ENCODE measurements at places on chromosomes 6 and 20.

DNA sequence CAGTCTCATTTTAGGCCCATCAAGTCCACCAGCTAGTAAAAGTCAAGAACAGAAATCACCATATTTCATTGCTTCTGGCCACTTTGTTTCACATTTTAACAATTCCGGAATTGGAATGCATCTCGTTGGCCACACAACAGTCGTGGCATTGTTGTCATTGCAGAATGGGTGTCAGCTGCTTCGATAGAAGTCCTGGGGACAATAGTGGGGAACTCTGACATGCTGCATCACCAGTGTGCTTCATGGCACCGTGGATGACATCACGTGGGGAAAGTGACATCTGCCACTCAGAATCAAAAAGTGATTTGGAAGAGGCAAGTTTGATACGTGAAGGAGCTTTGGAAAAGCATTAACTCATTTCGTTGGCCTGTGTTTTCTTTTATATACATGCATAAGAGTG is 43.8 kb upstream of the XRN2 start:
- DNase-seq = no peak

- no peak for DNase-seq
Observed at GRCh38 chr20:57051096-57051495, 215.3 kb downstream of the BMP7 start.

- no peak for DNase-seq
Observed at GRCh38 chr6:112786801-112787200, 439.7 kb downstream of the RFPL4B start.

- DNase-seq = peak; percentile 75
Observed at GRCh38 chr6:43143235-43144128, 27.6 kb upstream of the SRF start.

DNA sequence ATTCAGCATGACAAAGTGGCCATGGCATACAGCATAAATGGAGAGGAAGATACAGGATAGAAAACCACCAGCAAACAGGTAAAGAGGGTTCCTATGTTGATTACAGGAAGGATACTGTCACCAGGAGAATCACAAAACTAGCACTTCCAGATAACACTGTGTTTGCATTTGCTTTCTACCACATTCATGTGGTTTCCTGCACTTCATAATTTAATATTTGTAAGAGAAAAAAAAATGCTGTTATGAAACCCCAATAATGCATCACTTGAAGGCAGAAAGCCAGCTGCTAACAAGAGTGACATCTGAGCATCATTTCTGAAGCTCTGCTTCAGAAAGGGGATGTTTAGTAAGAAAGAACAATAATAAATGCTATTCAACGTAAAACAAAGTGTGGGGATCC is 106.6 kb downstream of the ATXN1 start:
- DNase-seq = no peak

- no peak for DNase-seq
Observed at GRCh38 chr6:22236626-22237414, 60.0 kb downstream of the PRL start.

GRCh38 chr6:17388365-17388764 is 5.0 kb upstream of the CAP2 start:
- no peak for DNase-seq

GRCh38 chr6:138522611-138523010 is 23.3 kb upstream of the NHSL1 start:
- DNase-seq = no peak

DNA sequence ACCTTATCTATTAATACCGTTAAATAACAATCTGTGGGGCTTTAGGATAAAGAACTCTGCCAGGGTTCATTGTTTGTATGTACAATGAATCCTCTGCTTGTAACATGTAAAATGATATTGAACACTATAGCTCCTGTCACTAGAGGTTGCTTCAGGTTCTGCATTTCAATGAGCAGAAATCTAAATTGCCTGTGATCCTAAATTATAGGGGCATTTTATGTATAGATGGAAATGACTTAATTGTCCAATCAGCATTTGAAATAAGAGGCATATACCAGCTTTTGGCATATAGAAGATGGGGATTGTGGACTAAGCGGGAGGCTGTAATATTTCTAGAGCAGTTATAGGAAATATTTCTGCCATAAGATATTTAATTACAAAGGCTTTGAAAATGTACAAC is 2.0 kb downstream of the NCOA3 start:
- DNase-seq = no peak

DNA sequence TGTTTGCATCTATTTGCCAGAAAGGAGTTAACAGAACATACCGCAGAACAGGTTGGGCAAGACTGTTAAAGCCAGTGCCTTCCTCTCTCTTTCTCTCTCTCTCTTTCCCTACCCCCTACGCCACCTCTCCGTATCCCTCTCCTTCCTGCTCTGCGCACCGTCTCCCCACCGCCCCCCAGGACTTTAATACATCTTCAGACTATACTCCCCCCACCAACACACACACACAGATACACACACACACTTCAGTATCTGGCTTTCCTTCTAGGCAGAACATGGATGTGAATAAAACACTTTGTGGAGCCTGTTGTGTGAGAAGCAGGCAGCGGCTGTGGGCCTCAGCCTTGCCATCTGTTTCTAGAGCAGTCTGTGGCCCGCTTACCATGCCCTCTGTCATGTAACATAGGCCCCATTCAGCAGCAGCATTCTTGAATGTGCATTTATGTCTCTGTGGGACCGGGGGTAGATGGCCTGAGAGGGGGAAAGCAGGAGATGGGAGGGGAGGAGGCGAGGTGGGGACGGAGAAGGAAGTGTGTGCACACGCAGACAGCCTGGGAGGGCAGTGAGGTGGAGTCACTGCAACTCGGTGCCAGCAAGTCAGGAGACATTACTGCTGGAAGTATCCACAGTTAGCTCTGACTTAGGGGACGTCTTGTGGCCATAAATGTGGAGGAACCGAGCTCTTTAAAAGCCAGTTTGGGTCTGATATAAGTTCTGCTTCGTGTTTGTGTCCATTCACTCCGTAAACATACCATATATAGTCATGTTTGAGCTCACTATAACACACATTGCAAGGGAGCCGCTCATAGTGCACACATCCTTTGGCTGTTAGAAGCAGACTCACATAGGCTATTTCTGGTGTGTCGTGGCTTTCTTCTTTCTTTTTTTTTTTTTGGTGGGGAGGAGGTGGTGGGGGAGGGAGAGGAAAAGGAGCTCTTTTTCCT is 38.4 kb downstream of the RREB1 start:
- peak; percentile 65 for DNase-seq

GRCh38 chr6:138757136-138757535 is 16.4 kb upstream of the CCDC28A start:
- no peak for DNase-seq

DNA sequence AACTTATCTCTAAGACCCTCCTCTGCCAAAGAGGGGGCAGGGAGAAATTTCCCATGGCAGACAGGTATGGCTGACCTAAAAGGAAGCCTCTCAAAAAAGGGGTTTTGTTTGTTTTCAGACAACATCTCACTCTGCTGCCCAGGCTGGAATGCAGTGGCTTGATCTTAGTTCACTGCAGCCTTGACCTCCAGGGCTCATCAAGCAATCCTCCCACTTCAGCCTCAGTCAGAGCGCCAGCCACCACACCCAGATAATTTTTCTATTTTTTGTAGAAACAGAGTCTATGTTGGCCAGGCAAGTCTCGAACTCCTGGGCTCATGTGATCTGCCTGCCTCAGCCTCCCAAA is 3.8 kb downstream of the EZR start:
- DNase-seq = no peak

DNA sequence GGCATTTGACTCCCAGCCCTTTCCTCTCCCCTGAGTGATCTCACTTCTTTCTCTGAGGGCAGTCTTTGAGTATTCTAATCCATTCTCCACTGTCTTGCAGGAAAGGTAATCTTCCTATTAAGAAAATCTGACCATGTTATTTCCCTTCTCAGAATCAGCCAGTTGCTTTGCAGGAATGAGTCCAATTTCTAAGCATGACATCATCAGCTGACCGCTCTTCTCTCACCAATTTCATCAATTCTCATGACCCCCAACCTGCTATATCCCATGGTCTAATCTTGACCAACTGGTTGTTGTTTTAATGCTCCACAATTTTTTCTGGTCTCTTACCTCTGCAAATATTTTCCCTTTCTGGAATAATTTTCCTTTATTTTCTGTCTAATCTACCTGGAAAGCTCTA is 73.4 kb downstream of the FAM229B start:
- DNase-seq = no peak

DNA sequence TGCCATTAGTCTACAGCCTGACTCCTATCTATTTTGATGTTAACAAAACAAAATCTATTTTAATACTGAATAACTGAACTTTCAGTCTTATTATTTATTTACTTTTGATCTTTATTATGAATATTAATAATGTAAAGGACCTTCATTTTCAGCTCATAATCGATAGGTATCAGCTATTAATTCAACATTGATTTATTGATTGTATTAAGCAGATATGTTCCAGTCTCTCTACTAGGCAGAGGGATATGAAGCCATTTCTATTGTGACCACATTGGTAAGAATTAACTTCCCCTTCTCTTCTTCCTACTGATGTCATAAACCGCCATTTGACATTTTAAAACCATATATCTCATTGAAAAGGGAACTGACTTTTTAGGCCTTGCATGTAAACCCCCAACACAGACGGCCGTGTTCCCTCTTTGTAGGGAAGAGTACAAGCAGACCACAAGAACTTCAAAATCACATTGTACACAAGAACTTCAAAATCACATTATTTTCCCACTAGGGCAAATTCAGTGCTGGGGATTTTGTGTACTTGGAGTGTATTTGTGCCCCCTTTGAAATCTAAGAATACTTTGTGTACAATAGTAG is 69.5 kb upstream of the FABP7 start:
- no peak for DNase-seq

DNA sequence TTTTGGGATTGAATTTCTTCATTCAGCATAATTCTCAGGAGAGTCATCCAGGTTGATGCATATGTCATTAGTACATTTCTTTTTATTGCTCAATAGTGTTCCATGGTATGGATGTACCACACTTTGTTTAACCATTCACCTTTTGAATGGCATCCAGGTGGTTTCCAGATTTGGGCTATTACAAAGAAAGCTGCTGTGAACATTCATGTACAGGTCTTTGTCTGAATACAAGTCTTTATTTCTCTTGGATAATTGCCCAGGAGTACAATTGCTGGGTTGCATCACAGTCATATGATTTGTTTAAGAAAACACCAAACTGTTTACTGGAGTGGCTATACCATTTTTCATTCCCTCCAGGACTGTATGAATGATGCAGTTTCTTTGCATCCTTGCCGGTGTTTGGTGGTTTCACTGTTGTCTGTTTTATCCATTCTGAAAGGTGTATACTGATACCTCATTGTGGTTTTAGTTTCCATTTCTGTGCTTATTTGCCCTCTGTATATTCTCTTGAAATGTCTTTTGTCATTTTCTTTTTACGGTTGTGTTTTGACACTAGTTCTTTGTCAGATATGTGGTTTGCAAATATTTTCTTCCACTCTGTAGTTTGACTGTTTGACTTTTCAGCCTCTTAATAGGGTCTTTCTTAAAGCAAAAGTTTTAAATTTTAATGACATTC is 8.8 kb downstream of the CDKAL1 start:
- peak; percentile 74 for DNase-seq

DNA sequence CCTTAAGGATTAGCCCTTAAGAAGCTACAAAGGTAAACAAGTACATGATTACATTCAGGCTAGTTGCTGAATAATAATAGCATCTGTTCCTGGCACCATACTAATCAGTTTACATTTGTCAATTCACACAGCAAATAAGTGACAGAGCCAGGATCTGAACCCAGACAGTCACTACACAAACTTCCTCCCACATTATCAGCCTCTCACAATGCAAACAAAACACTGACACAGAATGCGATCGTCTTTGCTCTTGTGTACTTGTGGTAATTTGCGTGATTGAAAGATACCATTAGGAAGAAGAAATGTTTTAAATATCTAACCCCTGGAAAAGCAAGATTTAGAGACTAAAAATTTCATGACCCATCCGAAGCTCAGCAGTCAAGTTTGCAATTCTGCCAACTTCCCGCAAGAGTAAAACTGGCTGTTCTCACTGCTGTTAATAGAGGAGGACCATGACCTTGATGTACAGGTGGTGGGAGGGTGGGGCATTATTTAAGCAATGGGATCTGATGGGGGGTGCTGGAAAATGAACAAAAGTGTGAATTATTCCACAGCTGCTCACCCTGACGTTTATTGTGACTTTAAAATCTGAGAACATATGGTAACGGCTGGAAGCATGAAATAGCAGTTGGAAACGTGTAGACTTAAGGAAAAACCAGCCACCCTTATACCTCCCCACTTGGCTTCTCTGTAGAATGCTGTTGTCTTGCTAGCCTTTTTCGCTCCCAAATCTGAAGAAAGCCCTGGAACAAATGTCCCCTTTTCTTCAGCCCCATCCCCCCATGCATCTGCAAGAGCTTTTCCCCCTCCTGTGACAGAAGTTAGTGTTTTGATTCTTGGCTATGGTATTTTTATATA is 95.3 kb upstream of the ARMC2 start:
- DNase-seq = no peak

DNA sequence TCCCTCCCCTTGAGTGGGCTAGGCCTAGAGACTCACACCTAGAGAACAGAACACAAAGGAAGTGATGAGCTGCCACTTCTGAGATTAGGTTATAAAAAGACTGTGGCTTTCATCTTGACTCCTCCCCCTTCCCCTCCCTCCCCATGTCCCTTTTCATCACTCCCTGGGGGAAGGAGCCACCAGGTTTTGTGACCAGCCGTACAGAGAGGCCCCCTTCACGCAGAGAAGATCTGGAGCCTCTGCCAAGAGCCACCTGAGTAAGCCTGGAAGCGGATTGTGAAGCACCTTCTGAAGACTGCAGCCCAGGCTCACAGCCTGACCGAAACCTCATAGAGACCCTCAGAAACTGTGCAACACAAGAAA is 118.4 kb upstream of the NXT1 start:
- DNase-seq = peak; percentile 60

DNA sequence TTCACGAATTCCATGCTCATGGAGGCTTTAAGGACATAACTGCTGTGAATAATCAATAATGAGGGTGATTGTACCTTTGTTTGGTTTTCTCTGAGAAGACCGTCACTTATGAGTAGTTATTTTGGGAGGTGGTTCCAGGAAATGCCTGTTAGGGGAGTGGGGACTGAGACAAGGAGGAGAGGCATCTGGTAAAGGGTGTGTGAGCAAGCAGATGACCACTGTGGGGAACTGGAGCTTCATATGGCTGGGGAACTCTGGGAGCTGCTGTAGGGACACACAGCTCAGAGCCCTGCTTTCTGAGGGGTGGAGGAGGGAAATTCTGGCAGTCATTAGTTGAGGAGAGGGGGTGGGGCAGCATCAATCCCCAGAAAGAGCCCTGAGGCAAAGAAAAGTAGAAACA is 71.3 kb upstream of the TINAG start:
- DNase-seq = no peak

DNA sequence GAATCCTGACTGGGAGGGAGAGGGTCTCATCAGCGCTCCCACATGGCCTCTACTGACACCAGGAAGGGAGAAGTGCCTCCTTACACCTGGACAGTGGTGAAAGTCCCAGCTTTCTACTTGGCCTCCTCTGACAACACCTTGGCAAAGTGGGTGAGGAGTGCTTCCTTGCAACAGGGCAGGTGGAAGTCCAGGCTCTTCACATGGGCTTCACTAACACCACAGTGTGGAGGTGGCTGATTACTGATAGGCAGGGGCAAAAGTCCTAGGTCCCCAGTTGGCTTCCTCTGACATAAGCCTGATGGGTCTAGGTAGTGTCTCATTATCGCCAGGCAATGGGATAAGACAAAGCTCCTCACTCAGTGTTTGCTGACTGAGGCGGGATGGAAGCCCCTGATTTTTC is 9.5 kb upstream of the HLA-DRA start:
- DNase-seq = no peak

GRCh38 chr6:69884231-69884630 is 17.9 kb downstream of the COL19A1 start:
- no peak for DNase-seq

GRCh38 chr6:1554476-1555310 is 55.0 kb upstream of the FOXC1 start:
- DNase-seq = no peak

Data from Jurkat, Clone E6-1 (cell line).